ENCODE measurements at places on chromosomes 11 and 22.
A peak's percentile ranks its signal among the peaks of the same experiment; 100 is the strongest.

GRCh38 chr11:17612221-17613188, 65.4 kb downstream of the OTOG start:
- no peak for DNase-seq

GRCh38 chr11:119023741-119024140, 5.2 kb downstream of the TRAPPC4 start:
- no peak for DNase-seq

- no peak for DNase-seq
These were observed 219.0 kb downstream of the CEP164 start for GRCh38 chr11:117546431-117547194.

GRCh38 chr11:89436071-89436470, 55.1 kb downstream of the NOX4 start:
- no peak for DNase-seq

GRCh38 chr11:78465169-78465942, 47.7 kb upstream of the GAB2 start:
- peak; percentile 72 for DNase-seq

DNA sequence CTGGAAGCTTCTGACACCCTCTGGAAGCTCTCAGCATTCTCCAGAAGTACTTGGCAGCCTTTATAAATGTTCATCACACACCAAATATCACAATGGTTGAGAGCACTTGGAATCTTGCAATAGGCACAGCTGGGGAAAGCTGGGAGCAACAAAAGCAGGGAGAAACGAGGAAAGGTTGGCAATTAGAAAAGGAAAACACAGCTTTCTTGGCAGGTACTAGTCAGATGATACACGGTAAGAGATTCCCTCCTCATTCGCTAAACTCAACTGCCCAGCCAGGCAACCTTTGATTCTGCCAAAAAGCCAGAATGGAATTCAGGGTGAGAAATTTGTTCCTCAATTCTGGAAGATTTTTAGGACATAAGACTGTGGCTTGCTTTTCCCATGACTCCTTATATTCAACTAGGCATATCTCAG, 576.9 kb upstream of the ANO5 start:
- no peak for DNase-seq

- no peak for DNase-seq
These were observed 2.9 kb downstream of the KIRREL3 start for GRCh38 chr11:126997641-126998040.

- no peak for DNase-seq
These were observed 75.6 kb upstream of the APOA1 start for GRCh38 chr11:116913000-116913399.
